Stimulated activated CD4-positive, alpha-beta T cell treated with anti-CD3 and anti-CD28 coated beads, Interleukin-2, amount 100 ng/mL, for 24 hours (primary cell): ENCODE measurements at places on chromosomes 5 and 9.

DNA sequence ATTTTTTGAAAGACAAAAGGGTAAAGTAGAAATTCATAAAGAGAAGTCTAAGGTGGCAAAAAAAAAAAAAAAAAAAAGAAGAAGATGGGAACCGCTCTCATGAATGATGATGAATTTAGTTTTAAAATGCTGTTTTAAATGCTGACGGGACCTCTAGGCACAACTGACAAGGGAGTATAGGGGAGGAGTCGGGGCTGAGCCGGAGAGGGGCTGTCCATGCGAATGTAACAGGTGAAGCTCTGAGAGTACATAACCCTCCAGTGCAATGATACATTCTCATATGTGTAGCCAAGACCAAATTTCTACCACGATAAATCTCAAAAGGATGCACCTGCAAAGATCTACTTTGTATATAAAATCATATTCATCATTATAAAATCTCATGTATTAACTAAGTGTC lies 71.7 kb downstream of the GLIS3 start:
- DNase-seq = no peak

DNA sequence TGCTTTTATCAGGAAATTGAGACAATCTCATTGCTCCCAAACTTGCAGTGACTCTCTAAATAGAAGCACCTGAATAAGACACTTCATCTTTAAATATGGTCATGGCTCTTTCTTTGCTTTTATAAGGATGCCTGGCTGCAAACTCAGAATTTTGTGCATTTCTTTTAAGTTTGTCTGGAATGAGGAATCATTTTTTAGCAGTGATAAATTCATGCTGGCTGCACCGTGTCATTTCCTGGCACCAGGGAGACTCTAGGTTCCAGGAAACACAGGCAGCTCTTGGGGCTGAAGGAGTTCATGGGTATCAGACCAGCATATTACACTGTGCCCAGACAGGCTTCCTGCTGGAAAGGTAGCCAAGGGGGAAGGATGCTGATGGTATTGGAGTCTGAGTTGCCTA lies 109.9 kb downstream of the NUDT12 start:
- no peak for DNase-seq

- no peak for DNase-seq
Measured at GRCh38 chr9:80720579-80720978, 968.8 kb downstream of the TLE1 start.

GRCh38 chr5:4453655-4454054 lies 686.5 kb upstream of the ADAMTS16 start:
- no peak for DNase-seq

DNA sequence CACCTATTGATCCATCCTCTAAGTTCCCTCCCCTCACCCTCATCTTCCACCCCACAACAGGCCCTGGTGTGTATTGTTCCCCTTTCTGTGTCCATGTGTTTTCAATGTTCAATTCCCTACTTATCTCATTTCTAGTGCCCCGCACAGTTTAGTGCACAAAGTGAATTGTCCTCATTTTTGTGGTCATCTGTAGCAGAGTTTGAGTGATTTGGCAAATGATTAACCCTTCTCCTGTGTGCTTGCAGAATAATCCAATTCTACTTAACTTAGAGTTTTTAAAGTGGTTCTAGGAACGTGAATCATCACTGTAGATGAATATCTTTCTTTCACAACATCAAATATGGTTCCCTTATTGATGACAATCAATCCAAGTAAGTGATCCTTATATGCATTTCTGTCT lies 6.3 kb upstream of the HAPLN1 start:
- no peak for DNase-seq

DNA sequence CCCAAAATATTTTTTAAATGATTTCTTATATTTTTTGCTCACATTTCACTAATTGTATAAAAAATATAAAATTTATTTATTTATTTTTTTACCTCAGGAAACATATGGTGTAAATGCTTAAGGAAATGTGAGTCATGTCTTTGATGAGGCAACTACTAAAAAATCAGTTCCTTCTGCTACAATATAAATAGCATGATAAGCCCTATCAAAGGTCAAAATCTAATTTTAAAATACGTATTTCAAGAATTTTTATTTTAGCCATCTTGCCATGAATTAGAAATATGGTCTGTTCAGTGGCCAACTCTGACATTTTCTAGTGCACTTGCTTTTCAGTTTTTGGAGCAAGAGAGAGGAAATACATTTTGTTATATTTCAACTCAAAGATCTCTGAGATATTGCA lies 50.5 kb downstream of the PDE4D start:
- no peak for DNase-seq

DNA sequence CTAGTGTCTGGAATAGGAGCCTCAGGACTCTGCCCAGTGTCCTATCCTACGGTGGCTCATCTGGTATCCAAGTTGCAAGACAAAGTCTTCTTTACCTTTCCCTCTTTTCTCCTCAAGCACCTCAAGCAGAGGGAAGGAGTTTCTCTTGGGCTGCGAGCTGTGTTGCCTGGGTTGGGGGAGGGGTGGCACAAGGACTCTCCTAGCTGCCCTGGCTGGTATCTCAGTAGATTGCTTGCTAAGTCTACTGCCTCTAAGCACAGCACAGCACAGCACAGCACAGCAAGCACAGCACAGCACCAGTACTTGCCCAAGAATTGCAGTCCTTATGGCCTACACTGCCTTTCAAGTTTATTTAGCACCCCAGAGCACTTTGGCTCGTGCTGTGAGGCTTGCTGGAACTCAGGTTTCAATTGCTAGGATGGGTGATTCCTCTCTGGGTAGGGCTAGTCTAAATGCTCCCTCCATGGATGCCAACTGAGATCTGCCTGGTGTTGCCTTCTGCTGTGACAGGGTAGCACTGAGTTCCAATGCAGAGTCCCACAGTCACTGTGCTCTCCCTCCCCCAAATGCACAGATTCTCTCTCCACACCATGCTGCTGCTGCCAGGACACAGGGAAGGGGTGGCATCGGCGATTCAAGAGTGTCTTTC lies 213.1 kb upstream of the POU5F2 start:
- no peak for DNase-seq

DNA sequence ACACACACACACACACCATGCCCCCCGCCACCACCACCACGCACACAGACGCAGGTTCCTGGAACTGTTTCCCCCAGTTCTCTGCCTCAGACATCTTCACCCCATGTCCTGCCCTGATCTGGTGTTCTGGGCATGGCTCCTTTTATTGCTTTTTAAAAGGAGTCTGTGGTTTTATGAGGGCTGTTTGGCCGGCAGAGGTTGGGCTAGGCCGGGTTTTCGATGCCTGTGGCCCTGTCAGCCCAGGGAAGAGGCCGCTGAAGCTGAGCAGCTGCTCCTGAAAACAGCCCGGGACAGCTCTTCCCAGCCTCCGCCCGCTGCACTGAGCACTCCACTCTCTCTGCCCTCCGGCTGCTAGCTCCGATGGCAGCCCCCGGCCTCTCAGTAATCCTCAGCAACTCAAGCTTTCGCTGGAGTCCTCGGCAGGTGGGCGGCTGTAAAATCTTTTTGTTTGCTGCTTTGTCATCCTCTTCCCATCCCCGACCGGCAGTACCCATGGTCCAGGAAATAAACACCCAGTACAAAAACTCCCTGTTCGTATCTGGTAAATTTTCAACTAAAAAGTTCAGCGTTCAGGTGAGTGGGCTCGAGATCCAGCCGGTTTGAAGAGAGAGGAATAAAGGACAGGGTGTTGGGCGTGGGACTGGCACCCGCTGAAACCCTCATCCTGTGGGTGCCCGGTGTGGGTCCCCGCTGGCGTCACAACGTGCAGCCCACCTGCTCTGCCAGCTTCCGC lies 103.0 kb upstream of the ERCC6L2 start:
- DNase-seq = no peak

DNA sequence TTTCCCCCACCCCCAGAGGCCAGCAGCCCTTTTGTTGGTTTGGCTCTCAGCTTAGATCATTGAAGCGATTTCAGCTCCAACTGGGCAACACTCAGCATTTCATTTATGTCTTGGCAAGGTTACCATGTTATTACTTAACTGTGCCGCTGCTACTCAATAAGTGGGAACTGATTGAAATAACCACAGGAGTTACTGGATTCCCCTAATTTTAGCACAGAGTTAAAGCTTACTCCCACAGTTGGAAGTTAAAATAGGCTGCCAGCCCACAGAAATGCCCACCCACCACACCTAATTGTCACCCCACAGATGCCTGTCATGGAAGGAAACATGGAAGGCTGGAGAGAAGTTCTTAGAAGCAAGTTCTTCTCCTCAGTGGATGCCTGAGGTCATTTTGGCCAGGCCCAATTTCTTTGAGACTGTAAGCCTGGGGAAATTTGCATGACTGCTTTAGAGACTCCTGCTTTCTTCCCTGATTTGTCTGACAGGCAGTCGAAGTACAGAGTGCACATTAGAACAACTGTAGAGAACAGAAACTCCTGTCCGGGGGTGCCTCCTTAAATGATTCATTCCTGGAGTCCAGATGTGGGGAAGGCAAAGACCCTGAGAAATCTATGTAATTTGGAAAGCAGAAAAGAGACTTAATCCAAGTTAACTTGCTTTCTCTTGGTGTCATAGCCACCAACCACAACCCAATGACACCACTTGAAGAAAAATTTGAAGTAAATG lies 370.0 kb downstream of the ZSWIM6 start:
- DNase-seq = no peak

DNA sequence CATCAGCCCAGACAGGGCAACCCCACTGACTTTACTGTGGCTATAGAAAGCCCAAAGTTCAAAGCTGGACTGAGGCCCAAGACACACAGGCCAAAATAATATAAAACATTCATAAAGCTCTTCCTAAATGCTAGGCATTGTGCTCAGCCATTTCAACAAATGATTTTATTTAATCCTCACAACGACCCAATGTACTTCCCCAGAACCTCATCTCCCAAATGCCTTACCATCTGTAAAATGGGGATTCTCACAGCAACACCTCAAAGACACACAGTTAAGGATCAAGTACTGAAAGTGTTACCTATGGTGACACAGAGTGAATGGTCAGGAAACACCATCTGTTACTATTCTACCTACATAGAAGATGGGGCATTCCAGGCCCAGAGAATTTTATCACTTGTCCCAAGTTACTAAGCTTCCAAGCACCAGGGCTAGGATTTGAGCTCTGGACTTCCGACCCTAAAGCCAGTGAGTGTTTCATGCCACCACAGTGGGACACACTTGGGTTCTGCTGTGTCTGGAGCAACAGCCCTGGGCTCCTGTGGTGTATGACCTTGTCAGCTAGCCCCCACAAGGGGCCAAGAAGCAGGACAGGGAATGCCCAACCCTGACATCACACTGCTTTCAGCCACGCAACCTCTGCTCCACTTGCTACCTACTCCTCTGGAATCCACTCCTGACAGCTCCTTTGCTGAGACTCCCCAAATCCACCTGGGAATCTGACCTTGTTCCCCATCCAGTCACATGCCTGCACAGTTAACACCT lies 15.1 kb downstream of the SHB start:
- no peak for DNase-seq

DNA sequence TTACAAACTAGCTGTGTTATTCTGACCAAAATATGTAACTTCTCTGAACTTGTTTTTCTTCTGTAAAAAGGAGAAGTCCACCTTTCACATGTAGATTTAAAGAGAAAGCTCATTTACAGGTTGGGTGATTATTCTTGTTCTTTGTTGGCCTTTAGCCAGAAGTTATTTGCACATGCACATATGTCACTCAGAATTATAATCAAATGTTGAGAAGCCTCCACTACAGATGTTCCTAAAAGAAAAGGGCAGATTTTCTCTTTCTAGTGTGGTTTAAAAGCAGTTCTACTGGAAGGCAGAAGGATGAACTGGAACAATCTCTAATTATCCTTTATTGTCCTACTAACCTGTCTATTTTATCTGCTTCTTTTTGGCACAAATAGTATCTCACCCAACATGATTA lies 209.8 kb upstream of the ELAVL2 start:
- DNase-seq = no peak

DNA sequence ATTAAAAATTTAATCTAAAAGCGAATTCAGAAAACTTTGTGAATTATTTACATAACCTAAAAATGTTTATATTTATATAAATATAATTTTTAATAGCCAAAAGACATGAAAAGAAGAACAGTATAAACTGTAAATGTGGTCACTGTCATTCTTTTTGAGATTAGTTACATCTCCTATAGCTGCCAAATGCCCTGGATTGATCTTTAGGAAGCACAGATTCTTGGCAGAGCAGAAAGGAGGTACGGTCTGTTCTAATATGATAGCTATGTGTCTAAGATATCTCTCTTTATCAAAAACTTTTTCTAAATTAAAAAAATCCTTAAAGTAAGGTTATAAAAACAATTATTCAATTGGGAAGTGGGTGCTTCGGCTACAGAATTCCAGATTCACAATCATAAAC lies 151.0 kb downstream of the LPAR1 start:
- no peak for DNase-seq

- no peak for DNase-seq
Measured at GRCh38 chr9:6999794-7000193, 242.0 kb downstream of the KDM4C start.

GRCh38 chr9:77128125-77128789 lies 49.1 kb upstream of the VPS13A start:
- no peak for DNase-seq

GRCh38 chr9:127089631-127090081 lies 32.8 kb downstream of the ANGPTL2 start:
- no peak for DNase-seq

GRCh38 chr5:2373631-2374030 lies 377.8 kb downstream of the IRX2 start:
- DNase-seq = no peak

GRCh38 chr5:141695627-141696215 lies 13.7 kb upstream of the ARAP3 start:
- no peak for DNase-seq

DNA sequence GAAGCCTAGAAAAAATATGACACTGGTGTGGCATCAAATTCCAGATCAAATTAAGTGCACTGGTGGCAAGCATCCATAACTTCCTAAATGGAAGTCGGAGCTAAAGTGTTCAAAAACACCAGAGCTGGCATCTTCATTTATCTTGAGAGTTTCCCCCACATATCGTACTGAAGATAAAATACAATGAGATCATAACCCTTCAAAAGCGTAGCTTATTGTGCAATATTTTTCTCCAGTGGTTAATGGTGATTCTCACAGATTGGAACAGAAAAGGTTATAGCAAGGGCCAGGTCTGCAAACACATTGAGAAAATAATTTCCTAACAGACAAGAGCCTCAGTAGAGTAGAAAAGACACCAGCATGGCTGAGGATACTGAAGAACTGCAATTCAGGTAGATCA lies 147.6 kb downstream of the SEMA5A start:
- DNase-seq = no peak

- DNase-seq = no peak
Measured at GRCh38 chr9:2709645-2710101, 7.6 kb upstream of the KCNV2 start.

- no peak for DNase-seq
Measured at GRCh38 chr9:12627096-12627495, 66.1 kb upstream of the TYRP1 start.

- DNase-seq = no peak
Measured at GRCh38 chr5:149048811-149049210, 14.1 kb downstream of the SH3TC2 start.

DNA sequence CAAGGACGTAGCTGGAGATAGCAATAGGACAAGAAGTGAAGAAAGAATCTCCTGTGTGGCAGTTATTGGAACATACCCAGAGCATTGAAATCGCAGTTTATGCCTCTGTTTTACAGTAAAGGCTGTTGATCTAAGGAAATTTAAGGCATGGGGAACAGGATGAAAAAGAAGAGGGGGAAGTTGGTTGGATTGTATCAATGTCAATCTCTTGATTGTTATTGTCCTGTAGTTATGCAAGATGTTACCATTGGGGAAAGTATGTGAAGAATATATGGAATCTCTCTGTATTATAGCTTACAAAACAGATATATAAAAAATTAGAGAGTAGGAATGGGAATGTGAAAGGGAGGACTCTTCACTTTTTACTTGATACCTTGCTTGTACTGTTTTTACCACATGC lies 195.6 kb upstream of the NREP start:
- DNase-seq = no peak

- DNase-seq = peak; percentile 44
Measured at GRCh38 chr5:180825768-180826525, 23.3 kb upstream of the MGAT1 start.
